CD4-positive, alpha-beta T cell treated with Interleukin-1 beta for 1 hour (primary cell): ENCODE measurements at places on chromosomes 7 and 10.

GRCh38 chr10:70880077-70880534, 8.3 kb downstream of the PCBD1 start:
- DNase-seq = peak; percentile 77

- DNase-seq = no peak
Measured at GRCh38 chr10:129951101-129951969, 12.7 kb downstream of the EBF3 start.

- DNase-seq = no peak
Measured at GRCh38 chr10:46326971-46327370, 40.2 kb downstream of the ANTXRL start.

DNA sequence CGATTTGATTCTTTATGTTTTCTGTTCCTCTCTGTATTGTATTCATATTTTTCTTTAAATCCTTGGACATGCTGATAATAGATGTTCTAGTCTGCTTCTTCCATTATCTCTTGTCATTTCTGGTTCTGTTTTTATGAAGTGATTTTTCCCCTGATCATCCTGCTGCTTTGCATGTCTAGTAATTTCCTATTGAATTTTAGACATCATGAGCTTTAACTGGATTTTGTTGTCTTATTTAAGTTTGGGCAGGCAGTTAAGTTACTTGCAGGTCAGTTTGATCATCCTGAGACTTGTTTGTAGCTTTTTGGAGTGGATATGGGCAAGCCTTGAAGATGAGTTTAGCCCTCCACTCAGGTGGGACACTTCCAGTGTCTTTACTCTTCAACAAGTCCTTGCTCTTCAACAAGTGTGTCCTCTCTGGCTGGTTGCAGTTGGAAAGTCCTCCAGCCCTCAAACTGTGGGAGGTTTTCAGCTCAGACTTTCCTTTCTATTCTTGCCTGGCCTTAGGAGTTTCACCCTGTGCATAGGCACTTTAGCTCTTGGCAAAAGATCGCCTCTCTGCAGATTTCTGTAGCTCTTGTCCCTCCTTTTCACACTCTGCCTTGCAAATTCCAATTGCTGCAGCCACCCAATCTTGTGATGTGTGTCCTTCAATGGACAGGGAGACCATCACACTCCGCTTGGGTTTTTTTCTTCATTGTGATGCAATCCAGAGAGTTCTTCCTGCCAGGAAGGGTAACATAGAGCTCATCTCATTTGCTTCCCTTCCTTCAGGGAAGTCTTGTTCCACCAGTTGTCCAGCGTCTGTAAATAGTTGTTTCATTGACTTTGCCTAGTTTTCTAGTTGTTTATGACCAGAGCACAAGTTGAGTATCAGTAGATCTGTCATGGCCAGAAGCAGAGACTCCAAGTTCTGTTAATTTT, 197.2 kb upstream of the SH2B2 start:
- DNase-seq = no peak

GRCh38 chr10:3668966-3669330, 116.1 kb downstream of the KLF6 start:
- no peak for DNase-seq

DNA sequence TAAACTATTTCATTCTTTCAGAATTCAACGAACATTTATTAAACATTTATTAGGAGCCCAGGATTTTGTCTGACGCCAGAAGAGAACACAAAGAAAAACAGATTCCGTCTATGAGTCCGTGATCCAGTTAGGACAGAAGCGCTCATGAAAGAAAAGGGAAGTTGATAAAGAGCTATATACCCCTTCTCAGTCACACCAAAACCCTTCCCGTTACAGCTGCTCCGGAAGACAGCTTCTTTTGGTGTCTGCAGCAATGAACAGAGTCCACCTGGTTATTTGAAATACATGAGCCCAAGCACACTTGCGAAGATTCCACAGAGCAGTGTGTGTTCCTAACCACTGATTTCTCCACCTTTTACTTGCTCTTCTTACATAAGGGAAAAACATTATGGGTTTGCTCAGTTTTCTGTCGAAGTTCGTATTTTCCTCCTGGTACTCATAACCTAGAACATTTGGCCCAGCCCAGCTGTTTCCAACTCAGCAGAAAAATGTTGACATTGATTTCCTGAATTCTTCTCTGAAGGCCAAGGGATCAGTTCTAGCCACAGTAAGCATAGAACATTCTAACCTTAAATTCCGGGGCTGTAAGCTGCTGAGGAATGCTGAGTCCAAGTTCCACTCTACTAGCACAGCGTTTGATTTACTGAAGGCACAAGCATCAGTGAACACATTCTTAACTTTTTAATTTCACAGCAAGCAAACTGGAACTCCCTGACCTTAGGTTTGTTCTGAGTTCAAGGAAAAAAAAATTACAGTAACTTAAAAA, 206.5 kb downstream of the SORCS1 start:
- DNase-seq = no peak

GRCh38 chr10:111207500-111207899, 130.7 kb downstream of the ADRA2A start:
- no peak for DNase-seq

GRCh38 chr7:102874966-102875365, 37.8 kb upstream of the LRRC17 start:
- no peak for DNase-seq

GRCh38 chr10:23379686-23380085, 35.1 kb upstream of the C10orf67 start:
- DNase-seq = no peak

- DNase-seq = no peak
Measured at GRCh38 chr10:6619660-6620059, 39.6 kb upstream of the PRKCQ start.

DNA sequence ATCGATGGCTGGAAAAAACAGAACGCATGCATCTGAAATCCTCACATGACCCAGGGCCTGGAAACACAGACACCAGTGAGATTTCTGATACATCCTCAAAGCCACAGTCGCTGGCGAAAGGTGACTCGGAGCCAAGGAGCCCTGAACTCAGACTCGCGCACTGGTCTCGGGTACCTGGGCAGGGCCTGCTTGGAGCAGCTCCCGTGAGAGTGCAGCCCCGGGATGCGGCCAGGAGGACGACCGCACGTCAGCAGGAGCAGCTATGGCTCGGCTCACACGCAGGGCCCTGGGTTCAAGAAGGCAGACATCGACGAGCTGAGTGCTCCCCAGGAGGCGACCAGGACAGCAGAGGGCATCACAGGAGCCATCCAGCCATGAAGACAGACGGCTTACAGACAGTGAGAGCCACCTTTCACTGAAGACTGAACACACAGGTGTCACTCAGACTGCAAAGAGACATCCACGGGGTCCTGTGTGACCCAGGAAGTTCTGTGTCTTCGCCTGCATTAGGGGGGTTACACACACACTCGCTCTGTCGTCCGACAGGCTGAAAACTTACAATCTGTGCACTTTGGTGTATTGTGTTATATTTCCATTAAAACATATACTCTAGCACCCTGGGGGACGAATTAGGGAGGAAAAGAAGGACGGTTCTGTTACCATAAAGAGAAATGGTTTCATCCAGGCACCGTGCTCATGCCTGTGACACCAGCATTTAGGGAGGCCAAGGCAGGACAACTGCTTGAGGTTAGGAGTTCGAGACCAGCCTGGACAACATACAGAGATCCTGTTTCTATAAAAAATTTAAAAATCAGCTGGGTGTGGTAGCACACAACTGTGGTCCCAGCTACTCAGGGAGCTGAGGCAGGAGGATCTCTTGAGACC, 227.7 kb downstream of the MAD1L1 start:
- no peak for DNase-seq

- DNase-seq = no peak
Measured at GRCh38 chr10:18681971-18682411, 22.8 kb downstream of the ARL5B start.

- no peak for DNase-seq
Measured at GRCh38 chr7:23956772-23957576, 247.0 kb downstream of the STK31 start.

- no peak for DNase-seq
Measured at GRCh38 chr10:4201866-4202825, 417.1 kb upstream of the KLF6 start.

- no peak for DNase-seq
Measured at GRCh38 chr10:78248651-78249464, 215.2 kb downstream of the RPS24 start.
